Activated T-helper 1 cell treated with anti-CD3 and anti-CD28 coated beads, Interleukin-2, amount 50 U/mL, for 16 hours (primary cell): ENCODE measurements at places on chromosomes 6 and 20.

GRCh38 chr20:19858466-19859371 lies 100.7 kb downstream of the RIN2 start:
- no peak for DNase-seq

DNA sequence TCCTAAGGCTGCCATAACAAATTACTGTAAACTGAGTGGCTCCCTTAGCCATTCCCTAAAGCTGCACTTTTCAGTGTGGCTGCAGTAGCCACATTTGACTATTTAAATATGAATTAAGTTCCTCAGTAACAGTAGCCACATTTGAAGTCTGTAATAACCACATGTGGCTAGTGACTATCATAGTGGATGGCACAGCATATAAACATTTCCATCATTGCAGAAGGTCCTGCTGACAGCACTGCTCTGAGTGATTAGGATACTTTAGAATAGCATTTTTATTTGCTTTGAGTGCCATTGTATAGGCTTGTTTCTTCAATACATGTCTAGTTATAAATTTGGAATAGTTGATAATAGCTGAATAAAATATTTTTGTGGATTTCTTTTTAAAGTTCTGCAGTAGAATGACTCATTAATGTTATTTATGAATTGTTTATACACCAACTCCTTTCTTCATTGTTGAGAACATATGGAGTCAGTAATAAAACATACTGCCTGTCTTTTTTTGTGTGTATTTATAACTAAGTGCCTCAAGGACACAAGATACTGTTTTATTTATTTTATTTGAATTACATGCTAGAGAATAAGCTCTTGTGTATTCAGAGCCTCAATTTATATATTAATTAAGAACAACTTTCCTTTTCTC lies 217.2 kb downstream of the CDKAL1 start:
- DNase-seq: no peak

GRCh38 chr20:44517454-44517853 lies 4.4 kb downstream of the SERINC3 start:
- no peak for DNase-seq

- DNase-seq: no peak
Measured at GRCh38 chr6:140027219-140027618, 652.8 kb upstream of the CITED2 start.

DNA sequence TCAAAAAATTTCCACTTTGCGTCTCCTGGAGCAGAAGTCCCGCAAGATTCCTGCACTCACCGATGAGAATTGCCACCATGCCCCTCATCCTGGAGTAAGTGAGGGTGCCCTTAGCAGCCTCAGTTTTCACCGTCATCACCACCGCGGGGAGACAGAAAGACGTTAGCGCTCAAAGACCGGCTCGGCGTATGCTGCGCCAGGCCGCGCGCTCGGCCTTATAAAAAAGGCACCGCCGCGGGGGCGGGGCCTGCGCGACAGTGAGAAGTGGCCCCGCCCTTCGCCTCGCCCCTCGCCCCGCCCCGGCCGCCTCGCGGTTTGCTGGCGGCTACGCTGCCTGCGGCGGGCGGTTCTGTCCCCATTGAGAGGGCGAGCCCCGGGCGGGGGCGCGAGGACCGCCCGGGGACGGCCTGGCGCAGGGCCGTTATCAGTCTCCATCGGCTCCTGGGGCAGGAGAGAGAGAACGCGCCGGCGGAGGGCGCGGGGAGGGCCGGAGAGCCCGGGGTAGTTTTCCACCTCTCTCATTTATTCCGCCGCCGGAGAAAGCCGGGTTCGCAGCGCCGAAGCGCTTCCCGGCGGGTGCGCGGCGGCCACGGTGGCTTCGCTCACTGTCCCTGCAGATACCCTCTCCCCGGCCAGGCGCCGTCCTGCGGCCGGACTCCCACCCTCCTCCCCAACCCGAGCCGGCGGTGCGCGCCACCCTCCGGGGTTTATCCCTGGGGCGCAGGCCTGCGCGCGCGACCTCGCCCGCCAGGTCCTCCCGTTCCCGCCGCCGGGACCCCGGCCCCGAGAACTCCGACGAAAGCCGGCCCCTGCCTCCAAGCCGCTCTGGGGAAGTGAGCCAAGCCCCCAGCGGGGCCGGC lies 122.5 kb upstream of the SLC2A12 start:
- DNase-seq: peak; percentile 89

DNA sequence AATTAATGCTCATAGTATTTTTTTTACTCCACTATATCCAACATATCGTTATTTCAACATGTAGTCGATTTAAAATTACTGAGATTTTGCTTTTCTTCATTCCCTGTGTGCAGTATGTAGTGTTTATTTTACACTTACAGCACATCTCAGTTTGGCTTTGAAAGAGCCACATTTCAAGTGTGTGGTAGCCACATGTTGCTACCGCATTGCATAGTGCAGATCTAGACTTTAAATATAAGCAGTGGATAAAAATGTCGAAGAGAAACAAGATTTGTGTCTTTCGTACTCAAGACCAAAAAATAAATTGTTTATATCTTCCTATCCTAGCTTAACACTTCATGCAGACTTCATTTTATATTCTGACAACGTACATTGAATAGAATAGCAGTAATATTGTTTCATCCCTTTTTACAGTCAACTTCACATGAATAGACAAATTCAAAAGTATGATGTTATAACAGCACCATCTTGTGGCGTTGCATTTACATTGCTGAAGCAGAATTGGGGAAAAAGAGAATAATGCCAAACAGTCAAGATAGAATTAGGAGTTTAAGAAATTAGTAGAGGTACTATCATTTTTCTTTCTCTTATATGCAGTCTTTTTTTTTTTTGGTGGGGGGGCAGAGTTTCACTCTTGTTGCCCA lies 29.9 kb downstream of the FBXO5 start:
- no peak for DNase-seq

GRCh38 chr6:2979819-2980464 lies 8.6 kb upstream of the SERPINB6 start:
- DNase-seq: no peak

- no peak for DNase-seq
Measured at GRCh38 chr20:58559368-58559729, 44.1 kb upstream of the APCDD1L start.

GRCh38 chr20:62576815-62577489 lies 65.4 kb upstream of the SLCO4A1 start:
- no peak for DNase-seq

- DNase-seq: no peak
Measured at GRCh38 chr6:35581633-35582032, 68.9 kb upstream of the TULP1 start.

DNA sequence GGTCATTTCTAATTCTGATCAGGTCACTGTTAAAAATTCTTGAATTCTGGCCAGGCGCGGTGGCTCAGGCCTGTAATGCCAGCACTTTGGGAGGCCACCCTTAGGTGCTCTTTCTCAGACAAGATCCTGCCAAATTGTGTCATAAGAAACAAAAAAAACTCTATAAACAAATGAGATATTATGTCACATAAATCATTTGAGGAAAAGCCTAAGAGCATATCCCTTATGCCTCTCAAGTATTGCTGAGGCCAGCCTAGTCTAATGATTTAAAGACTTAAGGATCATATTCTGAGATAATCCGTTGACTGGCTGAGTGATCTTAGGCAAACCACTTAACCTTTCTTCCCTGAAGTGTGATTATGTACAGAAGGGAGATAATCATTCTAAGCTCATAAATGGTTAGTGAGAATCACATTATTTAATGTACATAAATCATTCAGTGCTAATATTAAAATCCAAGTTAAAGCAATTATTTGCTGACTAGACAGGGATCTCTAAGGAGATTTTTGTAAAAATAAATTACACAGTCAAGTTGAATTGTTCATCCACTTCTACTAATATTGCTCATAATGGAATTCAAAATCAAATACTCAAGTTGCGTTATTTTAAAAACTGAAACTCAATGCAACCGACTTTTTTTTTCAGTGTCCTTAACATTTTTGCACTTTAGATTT lies 365.4 kb downstream of the PHF3 start:
- no peak for DNase-seq

DNA sequence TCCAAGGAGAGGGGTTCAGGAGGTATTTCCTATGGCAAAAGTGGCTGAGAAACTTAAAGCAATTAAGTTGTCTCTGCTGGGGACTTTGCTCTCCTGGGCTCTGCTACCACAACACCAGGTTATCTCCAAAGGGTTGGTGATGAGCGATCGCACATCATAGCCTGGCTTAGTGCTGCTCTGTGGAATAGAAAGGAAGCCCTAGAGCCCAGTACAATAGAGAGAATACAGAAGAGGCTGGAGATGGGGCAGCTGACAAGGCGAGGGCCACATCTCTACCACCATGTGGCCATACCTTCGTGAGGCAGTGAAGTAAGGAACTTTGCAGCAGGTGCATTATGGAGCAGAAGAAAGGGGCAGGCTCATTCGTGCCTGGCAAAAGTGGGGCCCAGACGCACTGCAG lies 8.6 kb upstream of the TMC2 start:
- DNase-seq: no peak

- DNase-seq: no peak
Measured at GRCh38 chr20:42123981-42124473, 505.9 kb upstream of the CHD6 start.

DNA sequence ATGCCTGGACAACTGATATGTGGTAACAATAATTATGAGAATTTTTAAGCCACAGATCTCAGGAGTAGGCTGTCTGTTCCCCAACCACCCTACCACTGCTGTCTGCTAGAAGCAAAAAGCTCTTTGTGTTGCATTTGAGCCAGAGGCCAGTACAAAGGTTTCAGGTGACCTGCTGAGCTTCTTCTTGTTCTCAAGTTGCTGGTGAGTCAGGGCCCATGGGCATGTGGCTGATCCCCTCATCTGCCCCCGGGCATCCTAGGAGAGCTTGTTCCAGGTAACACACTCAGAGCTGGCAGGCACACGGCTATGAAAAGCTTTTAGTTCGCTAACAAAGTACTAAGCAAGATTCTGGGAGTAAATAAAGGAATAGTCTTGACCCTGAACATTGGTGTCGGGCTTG lies 285.3 kb downstream of the CDC5L start:
- DNase-seq: no peak

GRCh38 chr6:90284236-90285041 lies 12.2 kb downstream of the BACH2 start:
- DNase-seq: peak; percentile 29

DNA sequence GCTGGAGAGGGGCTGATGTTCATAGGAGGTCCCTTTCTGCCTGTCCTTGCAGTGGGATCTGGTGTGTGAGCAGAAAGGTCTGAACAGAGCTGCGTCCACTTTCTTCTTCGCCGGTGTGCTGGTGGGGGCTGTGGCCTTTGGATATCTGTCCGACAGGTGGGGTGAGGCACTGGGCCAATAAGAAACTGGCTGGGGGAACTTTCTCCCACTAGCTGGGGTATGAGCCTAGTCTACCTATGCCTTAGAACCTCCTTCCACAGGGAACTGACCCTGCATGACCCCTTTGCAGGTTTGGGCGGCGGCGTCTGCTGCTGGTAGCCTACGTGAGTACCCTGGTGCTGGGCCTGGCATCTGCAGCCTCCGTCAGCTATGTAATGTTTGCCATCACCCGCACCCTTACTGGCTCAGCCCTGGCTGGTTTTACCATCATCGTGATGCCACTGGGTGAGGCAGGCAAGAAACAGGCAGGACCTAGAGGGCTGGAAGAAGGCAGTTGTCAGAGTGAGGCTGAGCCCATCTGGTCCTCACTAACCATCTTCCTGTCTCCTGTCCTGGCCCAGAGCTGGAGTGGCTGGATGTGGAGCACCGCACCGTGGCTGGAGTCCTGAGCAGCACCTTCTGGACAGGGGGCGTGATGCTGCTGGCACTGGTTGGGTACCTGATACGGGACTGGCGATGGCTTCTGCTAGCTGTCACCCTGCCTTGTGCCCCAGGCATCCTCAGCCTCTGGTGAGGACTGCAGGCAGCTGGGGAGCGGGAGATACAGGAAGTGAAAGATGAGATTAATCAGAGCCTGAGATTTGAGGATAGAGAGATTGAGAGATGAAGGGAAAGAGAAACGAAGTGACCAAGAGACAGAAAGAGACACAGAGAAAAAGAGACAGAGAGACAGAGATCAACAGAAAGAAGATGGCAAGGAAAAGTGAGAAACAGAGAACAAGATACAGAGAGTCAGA lies 1.6 kb downstream of the SLC22A7 start:
- DNase-seq: no peak

GRCh38 chr6:25519856-25520255 lies 132.2 kb upstream of the SCGN start:
- DNase-seq: no peak

DNA sequence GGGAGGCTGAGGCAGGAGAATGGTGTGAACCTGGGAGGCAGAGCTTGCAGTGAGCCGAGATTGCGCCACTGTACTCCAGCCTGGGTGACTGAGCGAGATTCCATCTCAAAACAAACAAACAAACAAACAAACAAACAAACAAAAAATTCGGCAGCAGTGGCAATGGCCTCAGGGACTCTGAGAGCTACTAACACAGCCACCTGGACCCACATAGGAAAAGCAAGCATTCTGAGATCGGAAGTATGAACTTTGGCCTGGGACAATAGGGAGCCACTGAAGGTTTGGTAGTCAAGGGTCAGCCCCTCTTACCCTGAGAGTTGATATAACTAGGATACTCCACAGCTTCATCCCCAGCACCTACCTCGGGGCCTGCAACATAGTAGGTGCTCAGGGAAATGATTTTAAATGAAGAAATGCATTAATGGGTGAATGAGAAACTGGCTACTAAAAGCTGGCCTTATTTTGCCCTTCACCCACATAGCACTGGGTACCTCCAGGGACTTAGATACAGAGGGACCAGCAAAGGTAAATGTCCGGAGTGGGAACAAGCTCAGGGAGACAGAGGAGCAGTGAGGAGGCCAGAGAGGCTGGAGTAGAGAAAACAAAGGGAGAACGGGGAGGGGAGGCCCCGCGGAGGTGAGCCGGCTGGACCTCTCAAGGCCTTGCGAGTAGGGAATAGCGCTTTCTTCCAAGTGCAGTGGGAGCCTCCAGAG lies 46.6 kb upstream of the PTGIS start:
- DNase-seq: no peak

GRCh38 chr6:97958134-97958533 lies 675.1 kb upstream of the MMS22L start:
- no peak for DNase-seq
